T-helper 9 cell (primary cell): ENCODE measurements at places on chromosomes 12 and 14.

DNA sequence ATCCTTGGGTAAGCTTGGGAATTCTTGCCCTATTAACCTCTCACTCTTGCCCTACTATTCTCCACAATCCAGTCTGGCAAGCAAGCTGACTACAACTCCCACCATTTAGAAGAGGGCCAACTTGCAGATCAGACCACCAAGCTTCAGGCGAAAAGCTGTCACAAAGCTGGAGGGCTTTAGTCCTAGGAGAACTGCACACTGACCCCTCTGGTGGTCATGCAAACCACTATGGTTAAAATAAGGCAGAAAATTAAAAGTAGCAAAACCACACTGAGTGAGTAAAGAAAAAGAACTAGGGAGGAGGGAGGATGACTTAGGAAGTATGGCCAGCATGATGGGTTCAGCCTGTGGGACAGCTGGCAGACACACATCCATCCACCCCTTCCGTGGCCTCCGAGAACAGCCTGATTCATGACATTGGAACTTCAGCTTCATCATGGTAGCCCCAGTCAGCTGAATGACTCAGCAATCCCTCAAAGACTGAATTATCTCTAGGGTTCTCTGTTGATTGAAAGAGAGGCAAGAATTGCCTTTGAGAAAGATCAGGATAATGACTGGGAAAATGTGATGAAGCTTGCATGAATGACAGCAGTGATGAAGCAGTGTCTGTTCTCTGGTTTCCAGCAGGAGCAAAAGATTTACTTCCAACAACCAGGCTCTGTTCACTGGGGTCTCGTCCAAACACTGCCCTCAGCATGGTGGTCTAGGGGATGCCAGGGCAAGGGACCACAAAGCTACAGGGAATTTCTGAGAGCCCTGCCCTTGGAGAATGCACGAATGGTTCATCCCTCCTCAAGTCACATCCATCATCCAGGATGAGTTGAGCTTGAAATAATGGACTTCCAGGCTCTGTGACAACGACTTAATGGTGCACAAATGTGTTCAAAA is 24.4 kb downstream of the PITPNM2 start:
- DNase-seq, result no peak

DNA sequence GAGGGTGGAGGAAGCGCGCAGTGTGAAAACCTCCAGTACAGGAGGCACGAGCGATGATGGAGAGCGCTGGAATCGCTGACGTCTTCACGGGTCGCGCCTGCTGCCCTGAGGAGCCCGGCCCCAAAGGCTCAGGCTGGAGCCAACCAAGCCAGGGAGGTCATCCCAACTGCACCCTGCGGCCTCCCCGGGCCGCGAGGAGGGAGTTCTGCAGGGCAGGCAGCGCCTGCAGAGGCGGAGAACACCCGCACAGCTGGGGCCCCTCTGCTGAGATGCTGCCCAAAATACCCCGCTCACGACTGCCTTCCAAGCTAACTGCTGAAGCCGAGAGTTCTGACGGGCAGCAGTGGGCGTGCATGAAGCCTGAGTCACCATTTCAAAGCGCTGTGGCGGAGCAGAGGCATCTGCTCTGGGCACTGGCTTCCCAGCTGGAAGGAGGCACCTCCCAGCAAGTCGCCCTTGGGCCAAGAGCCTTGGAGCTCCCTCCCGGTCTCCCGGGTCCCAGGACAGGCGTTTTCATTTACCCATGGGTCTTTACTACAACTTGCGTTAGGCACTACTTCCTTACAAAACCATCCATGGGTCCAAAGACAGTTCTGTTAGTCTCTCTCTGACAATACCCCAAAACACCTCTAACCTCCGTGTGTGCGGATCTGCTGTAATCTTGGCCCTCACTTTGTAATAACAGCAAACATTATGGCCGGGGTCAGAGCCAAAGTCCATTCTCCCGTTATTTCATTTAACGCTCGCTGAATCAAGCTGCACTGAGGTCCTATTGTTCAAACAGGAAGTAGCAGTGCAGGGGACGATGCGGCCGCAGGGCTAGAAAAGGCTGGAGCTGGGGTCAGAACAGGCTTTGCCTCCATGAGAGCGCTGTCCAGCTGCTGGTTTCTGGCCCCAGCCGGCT is 60.1 kb upstream of the RIMBP2 start:
- DNase-seq, result peak; percentile 15

GRCh38 chr12:113467502-113468364 is 3.9 kb downstream of the LHX5 start:
- no peak for DNase-seq

- DNase-seq, result no peak
Observed at GRCh38 chr12:11130999-11131398, 3.4 kb downstream of the TAS2R30 start.

DNA sequence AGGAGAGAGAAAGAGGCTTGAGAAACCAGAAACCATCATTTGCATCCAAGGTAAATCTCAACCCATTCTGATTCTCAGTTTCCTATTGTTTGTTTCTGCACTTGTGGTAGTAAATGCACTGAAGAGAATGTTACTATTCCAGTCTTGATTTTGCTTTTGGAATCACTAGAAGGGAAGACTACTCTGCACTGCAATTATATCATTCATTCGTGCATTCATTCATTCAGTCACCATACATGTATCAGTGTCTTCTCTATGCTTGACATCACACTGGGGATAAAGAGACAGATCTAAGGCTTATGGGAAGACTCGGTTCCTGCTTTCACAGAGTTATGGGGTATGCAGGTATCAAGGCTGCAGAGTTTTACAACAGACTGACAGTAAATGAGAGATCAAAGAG is 90.3 kb upstream of the EGLN3 start:
- DNase-seq, result no peak
